PC-9 (cell line): ENCODE measurements at places on chromosomes 1 and 21. TPM values are rescaled to one million over a fixed set of nuclear protein-coding genes. Genes with fewer than 3 reads are reported as not detected.
A peak's percentile ranks its signal among the peaks of the same experiment; 100 is the strongest.

Gene NEK7
- total RNA-seq: 67.4 and 82.2 TPM in 2 replicates

Gene TBX15
- total RNA-seq: not detected in 2 replicates

DNA sequence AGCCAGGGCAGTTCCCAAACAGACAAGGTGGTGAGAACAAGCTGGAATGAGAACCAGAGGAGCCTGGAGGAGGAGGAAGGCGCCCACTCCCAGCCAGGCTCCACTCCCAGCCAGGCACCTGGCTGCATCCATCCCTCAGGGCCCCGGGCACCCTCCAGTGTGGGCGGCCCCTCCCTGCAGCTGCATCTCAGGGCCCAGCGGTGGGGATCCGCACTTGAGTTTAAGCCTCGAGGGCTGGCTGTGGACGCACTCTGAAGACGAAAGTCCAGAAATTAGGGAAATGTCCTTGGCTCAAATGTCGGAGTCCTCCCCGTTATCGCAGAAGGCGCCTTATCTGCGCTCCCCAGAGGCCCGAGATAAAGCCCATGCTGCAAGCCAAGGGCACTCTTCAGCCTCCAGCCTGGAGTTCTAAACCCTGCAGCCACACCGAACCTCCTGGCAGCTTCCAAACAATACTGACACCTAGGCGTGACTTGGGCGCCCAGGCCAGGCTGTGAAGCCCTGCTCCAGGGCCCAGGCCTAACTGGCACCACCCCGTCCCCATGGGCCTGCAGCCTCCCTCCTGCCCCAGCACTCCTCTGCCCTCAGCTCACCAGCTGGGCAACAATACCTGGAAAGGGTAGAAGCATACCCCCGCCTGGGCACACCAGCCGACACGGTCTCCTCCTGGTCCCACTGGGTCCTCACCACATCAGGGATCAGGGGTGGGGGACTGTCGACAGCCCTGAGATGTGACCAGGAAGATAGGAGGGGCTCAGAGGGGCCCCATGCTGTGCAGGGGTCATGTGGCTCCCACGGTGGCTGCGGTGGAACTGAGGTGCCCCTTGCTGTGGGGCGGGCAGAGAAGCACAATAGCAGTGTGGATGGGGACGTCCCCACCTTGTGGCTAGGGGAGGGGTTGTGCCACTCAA is 184.8 kb upstream of the VAMP3 start:
- no peak for DNase-seq

Gene ADORA1
- total RNA-seq: 5.9 and 8.3 TPM in 2 replicates

Gene IQCC
- 4.9 and 5.0 TPM in 2 replicates for total RNA-seq

- no peak for DNase-seq
Measured at GRCh38 chr21:45411810-45412206, 6.8 kb downstream of the COL18A1 start.

GRCh38 chr1:204513117-204513716 is 3.0 kb upstream of the MDM4 start:
- DNase-seq: no peak

Gene AGT
- total RNA-seq: not detected in 2 replicates

Gene BARHL2
- not detected in 2 replicates for total RNA-seq

- DNase-seq: no peak
Measured at GRCh38 chr1:151832318-151832980, 847 bp upstream of the RORC start.

DNA sequence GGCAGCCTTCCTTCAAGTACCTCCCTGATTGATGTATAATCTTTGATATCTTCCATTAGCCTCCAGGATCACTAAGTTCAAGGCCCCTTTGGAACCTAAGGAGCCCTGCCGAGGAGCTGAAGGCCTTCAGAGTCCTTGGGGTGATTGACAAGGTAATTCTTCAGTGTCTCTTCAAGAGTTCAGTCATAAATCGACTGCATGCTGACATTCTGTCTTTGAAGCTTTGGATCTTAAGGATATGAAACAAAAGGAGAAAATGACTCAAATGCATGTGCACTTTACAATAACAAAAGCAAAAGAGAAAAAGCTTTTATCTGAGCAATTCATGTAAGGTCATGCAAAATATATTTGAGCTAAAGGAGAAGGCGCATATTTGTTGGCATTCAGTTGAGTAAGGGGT is 125.3 kb downstream of the RPS6KC1 start:
- DNase-seq: no peak

Gene CELA2A
- total RNA-seq: not detected in 2 replicates

Gene AMY1A
- total RNA-seq: not detected in 2 replicates

DNA sequence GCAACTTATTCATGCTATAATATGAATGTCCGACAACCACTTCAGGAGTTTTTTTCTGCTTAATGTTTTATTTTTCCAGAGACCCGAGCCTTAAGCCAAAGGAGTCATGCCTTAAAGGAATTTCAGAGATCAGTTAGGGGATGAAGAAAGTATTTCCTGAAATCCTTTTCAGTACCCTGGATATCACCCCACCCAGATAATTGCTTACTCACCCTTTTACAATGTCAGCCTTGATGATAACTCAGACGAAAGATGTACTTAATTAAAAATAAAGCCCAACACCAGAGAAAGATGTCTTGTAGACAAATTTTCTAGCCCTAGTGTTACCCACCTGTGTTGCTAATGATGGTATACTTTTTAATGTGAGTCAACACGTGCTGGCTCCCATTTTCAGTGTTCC is 124.1 kb downstream of the XCL2 start:
- DNase-seq: no peak

DNA sequence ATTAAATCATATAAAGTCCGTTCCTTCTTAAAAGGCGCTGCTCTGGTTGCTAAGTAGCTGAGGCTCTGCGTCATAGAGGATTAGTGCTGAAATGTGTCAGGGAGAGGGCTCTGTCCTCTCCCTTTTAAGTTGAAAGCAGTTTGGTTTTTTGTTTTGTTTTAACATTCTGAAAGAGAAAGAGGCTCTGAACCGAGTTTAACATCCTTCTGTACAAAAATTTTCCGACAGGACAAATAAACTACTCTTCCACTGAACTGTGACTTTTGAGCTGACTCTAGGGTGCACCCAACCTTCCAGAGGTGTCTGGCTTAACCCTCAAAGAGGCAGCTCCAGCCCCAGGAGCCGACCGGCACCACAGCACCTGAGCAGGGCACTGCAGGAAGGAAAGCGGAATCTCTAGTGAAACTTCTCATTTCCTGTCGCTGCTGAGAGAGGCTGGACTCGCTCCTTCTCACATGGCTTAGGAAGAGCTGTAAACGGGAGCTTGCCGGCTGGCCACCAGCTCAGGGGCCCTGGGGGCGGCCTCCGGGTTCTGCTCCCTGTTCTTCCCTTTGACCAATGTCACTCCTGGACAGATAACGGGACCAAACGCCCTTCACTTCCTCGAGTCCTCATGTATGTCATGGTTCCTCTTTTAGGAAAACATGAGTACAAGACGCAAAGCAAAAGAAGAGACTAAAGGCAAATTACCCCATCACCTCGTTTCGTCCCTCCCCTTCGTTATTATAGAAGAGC is 1.2 kb downstream of the VAV3 start:
- no peak for DNase-seq

Gene BEND5
- total RNA-seq: not detected in 2 replicates

Gene TCEA3
- 2.7 and 3.5 TPM in 2 replicates for total RNA-seq

- no peak for DNase-seq
Measured at GRCh38 chr1:38498686-38499085, 360.9 kb downstream of the RRAGC start.

DNA sequence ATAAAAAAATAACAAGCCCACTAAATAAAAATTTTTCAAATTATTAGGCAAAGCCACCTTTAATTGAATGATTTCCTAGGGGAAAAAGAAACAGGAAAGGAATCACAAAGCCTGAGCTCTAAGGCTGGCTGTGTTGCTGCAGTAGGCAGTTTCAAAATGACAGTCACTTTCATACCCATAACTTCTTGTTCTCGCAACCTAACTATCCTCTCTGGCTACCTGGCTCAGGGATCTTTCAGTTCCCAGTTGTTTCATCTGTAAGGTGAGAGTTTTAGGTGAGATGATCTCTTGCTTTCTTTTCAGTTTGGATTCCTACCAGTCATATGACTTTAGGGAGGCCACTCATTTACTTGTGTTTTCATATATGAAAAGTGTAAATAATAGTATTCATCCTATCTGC is 226.1 kb downstream of the ASTN1 start:
- no peak for DNase-seq

DNA sequence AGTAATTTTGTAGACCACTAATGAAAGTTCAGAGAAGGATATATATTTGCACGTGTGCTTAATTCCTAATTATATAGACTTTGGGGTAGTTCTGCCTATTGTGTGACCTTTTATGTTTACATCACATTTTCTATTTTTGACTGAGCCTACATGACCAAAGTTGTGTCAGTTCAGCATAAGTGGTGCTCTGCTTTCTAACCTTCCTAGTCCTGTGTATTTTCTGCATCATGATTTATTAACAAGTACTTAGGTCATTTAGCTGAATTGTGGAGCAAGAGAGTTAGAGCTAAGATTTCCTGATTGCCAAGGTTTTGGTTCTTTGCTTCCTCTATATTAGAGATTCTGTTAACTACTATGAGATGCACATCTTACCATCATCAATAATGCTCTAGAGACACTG is 176.0 kb downstream of the C1orf21 start:
- DNase-seq: no peak

DNA sequence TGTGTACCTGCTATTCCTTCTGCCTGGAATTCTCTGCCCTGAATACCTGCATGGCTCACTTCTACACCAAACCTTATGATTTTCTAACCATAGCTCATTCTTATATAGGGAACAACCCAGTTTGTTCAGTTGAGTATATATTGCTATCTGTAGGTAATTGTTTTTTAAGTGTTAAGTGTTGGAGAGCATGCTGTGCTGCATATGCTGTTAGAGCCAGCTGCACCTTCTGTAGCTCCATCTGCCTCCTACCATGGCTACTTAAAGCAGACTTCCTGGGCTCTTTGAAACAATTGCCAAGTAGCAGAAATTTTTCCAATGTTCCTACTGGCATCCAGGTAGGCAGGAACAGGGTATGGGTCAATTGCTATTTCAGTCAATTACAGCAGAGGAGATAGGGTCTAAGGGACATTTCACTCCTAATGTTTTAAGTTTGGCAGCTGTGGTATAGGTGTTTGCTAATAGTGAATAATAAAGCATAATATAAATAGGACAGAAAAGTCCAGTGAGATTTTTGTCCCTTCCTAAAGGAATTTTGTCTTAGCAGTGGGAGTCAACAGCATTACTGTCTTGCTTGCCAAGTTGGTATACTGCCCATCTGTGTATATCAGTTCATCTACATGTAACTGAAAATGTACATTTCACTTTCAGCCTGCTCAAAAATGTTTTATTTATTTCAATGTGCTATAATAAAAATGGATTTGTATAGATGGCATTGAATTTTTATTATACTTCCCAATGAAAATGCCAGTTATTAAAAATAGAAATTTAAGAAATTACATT is 34.0 kb upstream of the C1orf115 start:
- DNase-seq: no peak

Gene OLIG2
- total RNA-seq: not detected in 2 replicates

GRCh38 chr1:230113235-230113592 is 46.2 kb downstream of the GALNT2 start:
- DNase-seq: no peak

- DNase-seq: no peak
Measured at GRCh38 chr1:112727716-112728115, 12.6 kb upstream of the PPM1J start.

Gene PTPN14
- total RNA-seq: 59.2 and 78.9 TPM in 2 replicates

DNA sequence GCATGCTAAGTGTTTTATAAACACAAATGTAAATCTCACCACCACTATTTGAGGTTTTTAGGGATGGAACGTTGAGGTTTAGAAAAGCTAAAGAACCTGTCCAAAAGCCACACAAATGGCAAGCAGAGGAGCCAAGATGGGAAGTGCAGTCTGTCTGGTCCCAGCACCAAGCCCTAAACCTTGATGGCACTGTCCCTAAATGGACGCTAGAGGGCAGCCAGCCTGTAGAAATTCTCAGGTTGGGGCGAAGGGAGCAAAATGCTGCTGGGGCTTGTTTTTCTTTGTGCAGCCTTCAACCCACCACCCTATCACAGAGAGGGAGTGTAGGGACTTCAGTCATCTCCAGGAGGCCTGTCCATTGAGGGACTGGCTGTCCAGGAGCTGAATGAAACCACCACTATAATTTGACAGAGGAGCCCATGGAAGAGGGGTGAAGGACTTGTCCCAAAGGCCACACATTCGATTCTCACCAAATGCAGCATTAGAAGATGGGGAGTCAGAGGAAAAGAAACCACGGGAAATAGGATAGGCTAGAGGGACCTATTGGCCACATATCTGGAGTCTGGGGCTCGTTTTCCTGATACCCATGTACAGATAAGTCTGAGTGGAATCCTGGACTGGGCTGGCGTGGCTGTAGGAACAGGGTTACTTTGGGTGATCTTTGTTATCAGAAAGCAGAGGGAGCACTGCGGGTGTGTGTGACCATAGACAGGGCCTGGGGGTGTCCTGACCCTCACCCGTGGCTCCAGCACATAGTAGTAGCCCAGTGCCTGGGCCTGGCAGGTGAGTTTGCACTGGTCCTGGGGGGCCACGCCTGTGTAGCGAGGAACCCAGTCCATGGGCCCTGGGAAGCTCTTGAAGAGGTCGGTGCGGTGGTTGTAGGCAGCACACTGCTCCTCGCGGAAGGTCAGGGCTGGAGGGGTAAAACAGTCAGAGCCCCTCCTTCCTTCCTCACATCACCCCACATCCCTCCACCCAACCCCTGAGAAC is 6.1 kb downstream of the ADAMTS4 start:
- DNase-seq: peak; percentile 52

DNA sequence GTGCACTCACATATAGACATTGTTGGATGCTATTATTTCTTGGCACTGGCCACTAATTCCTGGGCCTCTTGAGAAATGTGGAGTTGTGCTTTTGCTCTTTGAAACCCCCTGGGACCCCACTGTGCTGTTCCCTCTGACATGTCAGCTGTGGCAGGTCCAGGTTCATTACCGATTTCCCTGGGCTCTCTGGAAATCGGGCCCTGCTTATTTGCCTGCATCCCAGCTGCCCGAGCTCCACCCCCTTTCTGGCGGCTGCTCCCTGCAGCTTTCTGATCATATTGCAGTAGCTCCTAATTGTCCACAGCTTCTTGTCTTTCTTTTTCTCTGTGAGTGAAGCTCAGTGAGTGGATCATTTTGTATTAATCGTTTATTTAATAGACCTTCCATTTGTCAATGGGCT is 183.7 kb upstream of the FAM78B start:
- no peak for DNase-seq

Gene CLEC20A
- total RNA-seq: not detected in 2 replicates

GRCh38 chr1:168907786-168908348 is 178.9 kb upstream of the DPT start:
- DNase-seq: no peak

Gene S100A7A
- total RNA-seq: not detected in 2 replicates

DNA sequence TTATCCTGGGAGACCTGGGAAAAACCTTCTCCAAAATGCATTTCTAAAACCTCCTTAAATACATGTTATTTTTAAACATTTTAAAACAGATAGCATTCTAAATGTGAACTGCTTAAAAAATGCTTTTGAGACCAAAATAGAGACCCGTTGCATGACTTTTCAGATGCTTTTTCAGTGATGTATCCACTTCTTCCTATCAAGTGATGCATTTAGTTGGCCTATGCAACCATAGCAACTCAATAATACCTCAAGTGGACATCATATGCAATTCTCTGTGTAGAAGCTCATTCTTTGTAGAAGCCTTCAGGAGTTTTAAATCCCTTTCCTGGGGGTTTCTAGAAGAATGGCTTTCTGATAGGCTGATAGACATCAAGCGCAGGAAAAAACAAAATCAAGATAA is 94.5 kb upstream of the RAVER2 start:
- DNase-seq: no peak
